ENCODE measurements at places on chromosomes 3 and 15. TPM values are rescaled to one million over a fixed set of nuclear protein-coding genes. Genes with fewer than 3 reads are reported as not detected.

Gene C3orf49
- not detected for total RNA-seq

Gene ISL2
- total RNA-seq, result not detected

Gene HPS3
- total RNA-seq, result 6.4 TPM

Gene STAC
- total RNA-seq, result not detected

Gene RPL39L
- 0.94 TPM for total RNA-seq

Gene KNG1
- not detected for total RNA-seq

Gene RPL4
- 4,651 TPM for total RNA-seq

Gene GPR87
- not detected for total RNA-seq

Gene SNX1
- 61.0 TPM for total RNA-seq

Gene LYZL4
- total RNA-seq, result not detected

Gene GOLGA6L10
- 1.6 TPM for total RNA-seq

Gene CLSTN2
- not detected for total RNA-seq

Gene ROBO2
- total RNA-seq, result not detected

Gene A4GNT
- not detected for total RNA-seq

Gene ZNF660
- 0.08 TPM for total RNA-seq

Gene HHATL
- total RNA-seq, result not detected

Gene DZIP3
- total RNA-seq, result 9.4 TPM

Gene ZNF106
- 28.1 TPM for total RNA-seq

Gene GUCA1C
- not detected for total RNA-seq

Gene VPS18
- total RNA-seq, result 21.7 TPM

Gene TNNC1
- total RNA-seq, result 3.8 TPM

Gene CD96
- 218 TPM for total RNA-seq

Gene SPTBN5
- total RNA-seq, result 1.1 TPM

Gene KLHL6
- total RNA-seq, result 27.7 TPM

Gene ZMAT3
- 9.4 TPM for total RNA-seq

Gene ACTL6A
- total RNA-seq, result 18.2 TPM

Gene RPS27L
- total RNA-seq, result 45.9 TPM

Gene SIAH2
- 57.0 TPM for total RNA-seq

Gene FGF12
- total RNA-seq, result not detected

Measured in CD8-positive, alpha-beta T cell (primary cell).